Activated CD8-positive, alpha-beta memory T cell treated with anti-CD3 and anti-CD28 coated beads, Interleukin-2, amount 10 ng/mL, durations not matched to agents 7 days and 5 days (primary cell): ENCODE measurements at places on chromosomes 2 and 18. TPM values are rescaled to one million over a fixed set of nuclear protein-coding genes. Genes with fewer than 3 reads are reported as not detected.

The INPP4A gene
- 229 TPM for total RNA-seq

- peaks cover 83% of the 10 kb centered on the region for H3K27me3 ChIP-seq
- no peaks in the 10 kb centered on the region for H3K36me3 ChIP-seq
- no peak overlapping the region for H3K27ac ChIP-seq
- DNase-seq, result peak; percentile 87
- H3K4me1 ChIP-seq, result peaks cover 10% of the 10 kb centered on the region
Observed at GRCh38 chr2:218979846-218980734, 4.9 kb downstream of the FEV start.

DNA sequence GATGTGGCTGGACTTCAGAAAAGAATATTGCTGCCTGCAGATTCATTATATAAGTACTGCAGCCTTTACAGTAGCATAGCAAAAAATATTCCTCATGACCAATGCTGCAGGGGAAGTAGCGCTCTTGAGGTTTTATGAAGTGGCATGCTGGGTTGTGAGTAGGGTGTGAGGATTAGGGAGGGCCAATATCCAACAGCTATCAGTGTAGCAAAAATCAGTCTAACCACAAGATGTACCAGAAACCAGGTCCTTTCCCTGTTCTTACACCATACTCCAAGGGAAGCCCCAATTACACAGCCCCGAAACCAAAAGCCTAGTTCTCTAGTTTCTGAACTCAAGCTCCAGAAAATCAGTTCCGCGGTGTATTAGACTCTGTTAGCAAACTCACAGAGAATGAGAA, 1082.2 kb upstream of the DDX18 start:
- DNase-seq, result no peak
- no peak overlapping the region for H3K4me3 ChIP-seq
- H3K4me1 ChIP-seq, result no peaks in the 10 kb centered on the region
- H3K27me3 ChIP-seq, result no peaks in the 10 kb centered on the region

- DNase-seq, result peak; percentile 43
- no peak overlapping the region for H3K27ac ChIP-seq
- H3K27me3 ChIP-seq, result peaks cover 8% of the 10 kb centered on the region
Observed at GRCh38 chr2:20925265-20925889, 102.5 kb upstream of the LDAH start.

DNA sequence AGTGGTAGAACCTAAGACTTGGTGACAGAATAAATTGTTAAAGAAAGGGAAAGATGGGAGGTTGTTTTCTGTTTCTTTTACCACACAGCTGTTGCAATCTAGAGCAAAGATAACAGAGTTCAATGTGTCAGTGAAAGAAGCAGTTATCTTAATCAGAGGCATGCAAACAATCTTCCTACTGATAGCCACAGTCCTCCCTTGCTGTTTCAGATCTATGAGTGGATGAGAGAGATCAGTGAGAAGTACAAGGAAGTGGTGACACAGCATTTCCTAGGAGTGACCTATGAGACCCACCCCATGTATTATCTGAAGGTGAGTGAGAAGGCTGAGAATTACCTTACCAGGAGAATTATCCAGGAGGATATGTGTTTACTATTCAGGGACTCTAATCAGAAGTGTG, 15.9 kb downstream of the CPO start:
- no peak overlapping the region for H3K27ac ChIP-seq
- DNase-seq, result no peak
- no peaks in the 10 kb centered on the region for H3K4me1 ChIP-seq
- H3K4me3 ChIP-seq, result no peak overlapping the region
- no peaks in the 10 kb centered on the region for H3K27me3 ChIP-seq
- H3K36me3 ChIP-seq, result no peaks in the 10 kb centered on the region

- H3K27me3 ChIP-seq, result no peaks in the 10 kb centered on the region
- DNase-seq, result no peak
- no peak overlapping the region for H3K4me3 ChIP-seq
- peaks cover 17% of the 10 kb centered on the region for H3K36me3 ChIP-seq
- no peak overlapping the region for H3K27ac ChIP-seq
Observed at GRCh38 chr2:69592511-69592910, 51.0 kb downstream of the AAK1 start.

DNA sequence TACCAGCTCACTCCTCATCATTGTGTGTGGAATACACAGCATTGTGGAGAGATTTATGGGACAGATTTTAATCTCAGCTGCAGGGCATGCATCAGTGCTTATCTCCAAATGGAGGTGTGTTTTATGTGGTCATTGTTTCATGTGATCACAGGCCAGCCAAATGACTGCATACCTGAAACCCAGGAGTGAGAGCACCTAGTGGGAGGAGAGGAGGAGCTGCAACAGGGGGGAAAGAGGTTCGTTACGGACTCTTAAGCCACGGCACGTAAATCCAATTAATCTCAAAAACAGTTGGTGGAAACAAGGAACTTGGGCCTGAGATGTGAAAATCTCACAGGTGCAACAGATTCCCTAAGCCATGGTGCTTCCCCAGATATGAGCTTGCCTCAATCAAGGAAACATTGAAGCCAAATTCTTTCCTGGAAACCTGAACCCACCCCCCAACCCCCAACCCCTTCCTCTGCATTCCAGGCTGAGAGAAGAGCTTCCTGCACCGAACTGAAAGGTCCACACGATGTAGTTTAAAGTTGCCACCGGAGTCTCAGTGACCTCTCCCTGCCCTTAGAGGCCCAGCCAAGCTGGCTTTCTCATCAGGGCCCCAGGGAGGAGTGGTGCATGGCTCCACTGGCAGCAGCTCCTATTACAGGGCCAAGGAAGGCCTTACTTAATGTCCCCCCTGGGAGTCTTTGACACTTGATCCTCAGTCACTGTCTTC, 167.4 kb downstream of the C1D start:
- no peaks in the 10 kb centered on the region for H3K36me3 ChIP-seq
- H3K4me1 ChIP-seq, result no peaks in the 10 kb centered on the region
- H3K4me3 ChIP-seq, result no peak overlapping the region
- no peak overlapping the region for H3K27ac ChIP-seq
- DNase-seq, result no peak

The GDF7 gene
- not detected for total RNA-seq

DNA sequence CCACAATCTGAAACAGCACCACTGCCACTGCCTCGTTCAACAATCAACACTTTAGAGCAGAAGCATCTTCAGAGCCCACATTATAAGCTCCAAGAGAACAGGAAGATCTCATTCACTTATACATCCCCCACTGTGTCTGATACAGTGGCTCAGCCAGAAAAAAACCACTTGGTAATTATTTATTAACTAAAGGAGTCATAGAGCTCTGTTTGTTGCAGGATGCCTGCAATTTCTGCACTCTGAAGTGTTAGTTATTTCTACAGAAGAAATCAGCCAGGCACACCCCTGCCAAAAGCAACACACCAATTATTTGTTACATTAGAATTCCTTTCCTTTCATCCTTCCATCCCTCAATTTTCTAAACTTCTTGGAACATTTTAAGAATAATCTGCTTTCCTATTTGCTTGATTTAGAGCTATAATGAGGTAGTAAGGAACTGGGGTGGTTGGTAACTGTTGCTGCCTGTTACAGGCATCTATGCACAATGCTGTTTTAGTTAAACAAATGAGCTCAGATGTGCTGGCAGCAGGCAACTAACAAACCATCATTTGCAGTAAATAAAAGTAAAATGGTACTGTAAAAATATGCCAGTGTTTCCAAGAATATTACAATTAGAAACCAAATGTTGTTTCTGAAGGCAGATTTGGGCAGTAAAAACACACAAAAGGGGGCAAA, 59.9 kb downstream of the DYM start:
- no peaks in the 10 kb centered on the region for H3K27me3 ChIP-seq
- peak overlapping the region; percentile 20 for H3K27ac ChIP-seq
- H3K36me3 ChIP-seq, result peaks cover 14% of the 10 kb centered on the region

- H3K27me3 ChIP-seq, result peaks cover 46% of the 10 kb centered on the region
- no peaks in the 10 kb centered on the region for H3K4me1 ChIP-seq
- no peaks in the 10 kb centered on the region for H3K36me3 ChIP-seq
- no peak for DNase-seq
- H3K27ac ChIP-seq, result no peak overlapping the region
Observed at GRCh38 chr18:59114160-59114559, 25.5 kb upstream of the SEC11C start.

DNA sequence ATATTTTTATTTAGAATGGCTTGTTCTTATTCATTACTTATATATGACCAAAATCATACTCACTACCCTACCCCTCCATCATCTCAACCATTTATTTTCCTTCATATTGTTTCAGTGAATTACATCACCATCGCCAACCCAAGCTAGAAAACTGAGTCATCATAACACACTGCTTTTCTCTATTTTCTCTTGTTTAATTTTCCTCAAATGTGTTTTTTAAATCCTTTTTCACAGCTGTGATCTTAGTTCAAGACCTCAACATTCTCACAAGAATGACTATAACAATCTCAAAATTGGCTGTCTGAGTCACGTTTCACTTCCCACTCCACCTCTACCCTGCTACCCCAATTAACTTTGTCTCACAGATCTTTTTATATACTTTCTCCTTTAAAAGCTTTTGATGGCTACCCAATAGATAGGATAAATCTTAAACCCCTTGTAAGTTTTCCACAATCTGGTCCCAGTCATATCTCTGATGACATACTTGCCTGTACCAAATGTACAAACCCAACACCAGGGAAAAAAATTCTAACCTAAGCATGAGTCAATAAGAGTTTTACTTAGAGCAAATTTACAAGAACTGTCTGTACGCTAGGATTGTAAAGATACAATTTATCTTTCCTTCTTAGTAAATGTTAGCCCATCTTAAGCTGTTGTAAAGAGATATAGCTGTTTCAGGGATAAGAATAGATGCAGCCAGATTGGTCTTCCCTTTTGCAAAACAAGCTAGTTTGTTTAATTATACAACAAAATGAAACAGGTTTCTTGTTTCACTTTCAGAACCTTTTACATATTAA, 635.1 kb upstream of the SLC39A10 start:
- DNase-seq, result no peak
- peaks cover 4% of the 10 kb centered on the region for H3K27me3 ChIP-seq
- no peaks in the 10 kb centered on the region for H3K36me3 ChIP-seq
- H3K4me1 ChIP-seq, result no peaks in the 10 kb centered on the region
- H3K4me3 ChIP-seq, result no peak overlapping the region

The TSPYL6 gene
- not detected for total RNA-seq

The TMEM37 gene
- not detected for total RNA-seq

DNA sequence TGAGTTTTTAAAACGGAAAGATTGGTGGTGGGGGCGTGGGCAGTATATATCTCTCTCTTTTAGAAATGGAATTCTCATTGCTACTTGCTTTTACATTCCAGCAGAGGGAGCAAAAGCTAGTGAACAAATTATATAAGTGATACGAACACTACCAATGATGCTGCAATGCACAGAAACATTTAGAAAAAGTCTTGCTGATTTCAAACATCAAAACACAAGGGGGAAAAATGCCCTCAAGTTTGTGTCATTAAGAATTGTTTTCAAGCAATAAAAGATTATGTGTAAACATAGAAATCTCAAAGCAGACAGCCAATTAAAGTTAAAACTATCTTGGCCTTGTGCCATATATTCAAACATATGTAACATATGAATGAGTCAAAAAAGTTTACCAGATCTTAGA, 296.3 kb upstream of the KCNJ3 start:
- no peaks in the 10 kb centered on the region for H3K4me1 ChIP-seq
- H3K4me3 ChIP-seq, result no peak overlapping the region
- no peak for DNase-seq
- no peaks in the 10 kb centered on the region for H3K27me3 ChIP-seq
- H3K27ac ChIP-seq, result no peak overlapping the region

DNA sequence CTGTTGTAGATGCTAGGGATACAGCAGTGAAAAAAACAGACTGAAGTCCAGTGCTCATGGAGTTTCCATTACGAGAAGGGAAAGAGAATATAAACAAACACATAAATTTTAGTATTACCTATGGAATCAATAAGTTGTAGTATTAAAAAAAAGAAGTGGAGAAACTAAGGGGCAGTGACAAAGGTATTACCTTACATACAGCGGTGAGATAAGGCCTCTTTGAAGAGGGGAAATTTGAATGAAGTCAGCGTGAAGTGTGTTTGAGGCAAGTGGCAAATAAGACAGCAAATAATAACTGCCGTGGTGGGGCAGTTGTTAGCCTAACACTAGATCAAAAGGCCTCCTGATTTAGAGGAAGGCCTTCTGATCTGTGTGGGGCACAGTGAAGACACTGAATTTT, 57.9 kb downstream of the TLK1 start:
- H3K4me1 ChIP-seq, result no peaks in the 10 kb centered on the region
- DNase-seq, result no peak
- H3K36me3 ChIP-seq, result peaks cover 67% of the 10 kb centered on the region
- H3K27me3 ChIP-seq, result no peaks in the 10 kb centered on the region
- H3K4me3 ChIP-seq, result no peak overlapping the region
